Uterus (tissue), 4 donors: ENCODE measurements at places on chromosomes 4 and X. TPM values are rescaled to one million over a fixed set of nuclear protein-coding genes. Genes with fewer than 3 reads are reported as not detected.
A peak's percentile ranks its signal among the peaks of the same experiment; 100 is the strongest.

GRCh38 chrX:71545364-71545763, 12.5 kb downstream of the OGT start:
- no peak for DNase-seq

- DNase-seq: no peak
Measured at GRCh38 chr4:8238036-8238511, 31.5 kb upstream of the HTRA3 start.

DNA sequence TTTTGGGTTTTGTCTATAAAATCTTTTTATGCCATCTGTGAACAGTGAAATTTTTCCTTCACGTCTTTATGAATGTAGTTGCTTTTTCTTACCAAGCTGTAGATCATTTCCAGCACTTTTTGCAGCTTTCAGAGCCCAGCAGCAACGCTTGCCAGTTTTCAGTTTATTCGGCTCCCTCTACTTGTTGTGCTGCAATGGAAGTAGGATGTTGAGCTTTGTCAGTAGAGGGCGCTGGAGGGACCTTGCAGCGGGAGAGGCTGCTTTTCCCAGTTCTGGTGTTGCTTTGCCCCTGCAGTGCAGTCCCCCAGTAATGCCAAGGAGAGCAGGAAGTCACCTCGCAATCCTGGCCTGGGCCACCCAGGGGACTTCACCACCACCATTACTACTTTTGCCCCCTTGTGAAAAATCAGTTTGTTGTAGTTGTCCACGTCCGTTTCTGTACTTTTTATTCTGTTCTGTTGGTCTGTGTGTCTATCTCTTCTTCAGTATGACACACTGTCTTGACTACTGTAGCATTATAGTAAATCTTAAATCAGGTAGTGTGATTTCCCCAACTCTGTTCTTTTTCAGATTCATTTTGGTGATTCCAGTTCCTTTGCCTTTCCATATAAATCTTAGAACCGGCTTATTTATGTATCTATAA, 21.8 kb downstream of the CMC4 start:
- DNase-seq: peak; percentile 52

DNA sequence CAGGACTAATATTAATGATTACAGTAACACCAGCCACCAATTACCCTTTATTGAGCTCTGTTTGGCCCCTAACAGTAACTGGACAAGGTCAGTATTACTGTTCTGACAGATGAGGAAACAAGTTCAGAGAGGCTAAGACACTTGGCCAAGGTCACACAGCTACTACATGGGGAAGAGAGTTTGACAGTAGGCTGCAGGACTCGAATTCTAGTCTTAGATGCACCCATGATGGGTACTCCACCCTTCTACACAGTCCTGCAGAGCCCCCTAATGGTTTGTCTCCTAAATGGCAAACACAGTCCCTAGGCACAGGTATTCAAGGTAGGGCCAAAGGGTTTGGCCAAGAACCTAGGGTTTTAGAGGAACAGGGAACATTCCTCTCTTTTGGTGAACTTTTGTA, 93.9 kb downstream of the NSUN7 start:
- DNase-seq: no peak

DNA sequence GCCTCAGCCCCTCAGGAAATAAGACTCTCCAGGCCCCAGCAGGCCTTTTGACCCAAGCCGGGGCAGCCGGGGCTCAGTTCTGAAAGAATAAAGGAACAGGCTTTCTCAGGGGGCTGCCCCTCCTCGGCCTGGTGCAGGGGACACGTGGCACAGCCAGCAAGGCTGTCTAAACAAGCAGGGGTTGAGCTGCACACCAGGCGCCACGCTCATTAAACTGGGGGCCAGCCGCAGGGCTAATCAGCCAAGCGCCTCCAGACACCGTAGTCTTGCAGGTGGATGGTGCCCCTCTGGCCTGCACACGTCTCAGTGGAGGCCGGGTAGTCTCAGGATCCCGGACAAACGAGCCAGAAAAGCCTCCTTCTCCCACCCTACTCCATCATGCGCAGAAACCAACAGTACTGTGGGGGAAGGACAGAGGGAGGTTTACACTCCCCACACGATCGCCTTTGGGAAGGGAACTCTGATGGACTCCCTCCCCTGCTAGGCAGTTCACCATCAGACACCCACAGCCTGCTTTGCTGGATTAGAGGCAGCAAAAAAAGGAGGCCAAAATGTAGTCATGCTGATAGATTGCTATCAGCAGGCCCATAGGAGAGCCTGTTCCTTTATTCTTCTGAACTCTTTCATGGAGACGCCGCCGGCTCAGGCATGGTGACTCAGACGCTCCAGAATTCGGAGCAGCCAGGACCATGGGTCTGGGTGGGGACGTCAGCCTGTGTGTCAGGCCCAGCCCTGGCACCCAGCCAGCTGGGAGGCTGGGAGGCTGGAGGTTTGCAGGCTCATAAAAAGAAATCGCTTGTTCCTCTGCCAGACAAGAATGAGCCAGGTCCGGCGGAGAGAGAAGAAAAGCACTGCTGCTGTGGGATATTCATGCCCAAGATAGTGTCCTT, 342.4 kb downstream of the BCOR start:
- DNase-seq: peak; percentile 86

- DNase-seq: no peak
Measured at GRCh38 chr4:138633580-138633904, 382.0 kb upstream of the NOCT start.

DNA sequence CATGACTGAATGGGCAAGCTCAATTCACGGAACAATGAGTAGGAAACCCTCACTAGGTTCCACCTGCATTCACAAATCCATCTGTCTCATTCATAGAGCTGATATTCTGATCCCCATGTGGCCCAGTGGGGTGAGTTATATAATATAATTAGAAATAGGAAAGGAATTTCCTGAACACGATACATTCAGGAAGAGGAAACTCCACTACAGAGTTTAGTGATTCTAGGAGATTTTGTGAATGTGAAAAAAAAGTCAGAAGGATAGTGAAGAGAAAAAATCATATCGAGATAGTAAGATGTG, 471.2 kb downstream of the GASK1B start:
- no peak for DNase-seq

DNA sequence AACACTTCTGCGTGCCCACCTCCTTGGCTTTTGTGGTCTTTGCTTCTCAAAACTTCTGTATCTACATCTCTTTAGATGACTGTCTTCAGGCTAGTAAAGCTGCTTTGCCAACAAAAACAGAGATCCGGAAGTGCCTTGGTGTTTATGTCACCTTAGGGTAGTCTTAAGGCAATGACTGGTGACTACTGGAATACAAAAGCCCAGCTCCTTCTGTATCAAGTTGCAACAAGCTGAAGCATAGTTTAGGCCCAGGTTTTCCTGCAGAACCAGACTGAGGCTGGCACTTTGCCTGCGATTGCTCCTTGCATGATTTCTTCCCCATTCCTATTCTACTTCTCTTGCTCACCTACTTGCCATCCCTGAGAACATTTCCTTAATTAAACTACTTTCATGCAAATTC, 333.8 kb downstream of the DMD start:
- DNase-seq: no peak

DNA sequence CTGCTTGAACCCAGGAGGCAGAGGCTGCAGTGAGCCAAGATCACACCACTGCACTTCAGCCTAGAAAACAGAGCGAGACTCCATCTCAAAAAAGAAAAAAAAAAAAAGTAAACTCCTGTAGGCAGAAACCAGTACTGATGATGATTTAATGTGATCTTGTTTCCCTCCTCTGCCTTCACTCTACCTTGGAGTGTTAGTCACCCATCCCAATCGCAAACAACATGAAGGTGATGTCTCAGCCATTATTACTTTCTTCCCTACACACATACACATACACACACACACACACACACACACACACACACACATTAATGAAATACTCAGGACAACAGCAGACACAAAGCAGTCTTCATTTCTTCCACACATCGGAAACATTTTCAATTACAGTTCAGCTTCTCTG, 15.6 kb downstream of the XKRX start:
- no peak for DNase-seq

TRIML1 gene
- total RNA-seq: not detected

TMEM31 gene
- not detected for total RNA-seq
